Stimulated activated CD4-positive, alpha-beta T cell treated with anti-CD3 and anti-CD28 coated beads, Interleukin-1b, Interleukin-23, amount 100 ng/mL, for 48 hours (primary cell): ENCODE measurements at places on chromosomes 5 and 9.

- peak; percentile 74 for DNase-seq
Observed at GRCh38 chr9:2053883-2054845, 39.0 kb downstream of the SMARCA2 start.

- DNase-seq = no peak
Observed at GRCh38 chr9:38689678-38690077, 30.3 kb downstream of the FAM240B start.

GRCh38 chr5:74169701-74170100 is 470.8 kb downstream of the ENC1 start:
- DNase-seq = no peak

DNA sequence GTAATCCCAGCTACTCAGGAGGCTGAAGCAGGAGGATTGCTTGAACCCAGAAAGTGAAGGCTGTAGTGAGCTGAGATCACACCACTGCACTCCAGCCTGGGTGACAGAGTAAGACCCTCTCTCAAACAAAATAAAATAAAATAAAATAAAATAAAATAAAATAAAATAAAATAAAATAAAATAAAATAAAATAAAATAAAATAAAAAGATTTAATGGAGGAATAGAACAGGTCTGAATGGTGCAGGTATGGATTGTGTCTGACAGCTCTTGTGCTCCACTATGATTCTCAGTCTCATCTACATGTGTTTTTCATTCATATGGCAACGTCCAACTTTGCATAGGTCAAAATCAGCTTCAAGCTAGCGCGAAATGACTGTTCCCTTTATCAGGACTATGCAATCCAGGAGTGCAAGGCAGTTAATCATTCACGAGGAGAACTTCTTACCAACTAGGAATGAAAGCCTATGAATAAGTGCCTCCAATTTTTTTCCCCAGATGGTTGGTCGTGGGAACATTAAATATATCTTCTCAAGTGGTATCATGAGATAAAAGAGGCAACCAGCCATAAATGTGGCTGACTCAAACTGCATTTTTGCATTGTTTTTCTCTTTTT is 1392.3 kb upstream of the CDH9 start:
- no peak for DNase-seq

GRCh38 chr9:63817622-63818518 is 1467.1 kb downstream of the FOXD4L5 start:
- peak; percentile 67 for DNase-seq
